ENCODE measurements at places on chromosomes 13 and 19.

DNA sequence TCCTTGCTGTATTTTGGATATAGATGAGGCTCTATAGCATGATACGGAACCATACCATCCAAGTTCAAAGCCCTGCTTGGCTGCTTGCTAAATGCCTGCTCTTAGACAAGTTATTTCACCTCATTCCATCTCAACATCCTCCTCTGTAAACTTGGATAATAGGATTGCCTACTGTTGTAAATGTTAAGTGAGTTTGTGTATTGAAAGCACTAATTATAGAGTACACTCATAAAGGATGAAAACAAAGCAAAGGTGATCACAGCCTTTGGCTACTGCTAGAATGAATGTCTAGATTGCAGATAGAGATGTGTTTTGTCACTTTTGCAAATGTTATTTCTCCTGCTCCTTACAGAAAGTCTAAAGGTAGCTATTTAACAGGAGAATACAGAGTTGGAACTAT, 34.3 kb upstream of the STARD13 start:
- no peak for DNase-seq

DNA sequence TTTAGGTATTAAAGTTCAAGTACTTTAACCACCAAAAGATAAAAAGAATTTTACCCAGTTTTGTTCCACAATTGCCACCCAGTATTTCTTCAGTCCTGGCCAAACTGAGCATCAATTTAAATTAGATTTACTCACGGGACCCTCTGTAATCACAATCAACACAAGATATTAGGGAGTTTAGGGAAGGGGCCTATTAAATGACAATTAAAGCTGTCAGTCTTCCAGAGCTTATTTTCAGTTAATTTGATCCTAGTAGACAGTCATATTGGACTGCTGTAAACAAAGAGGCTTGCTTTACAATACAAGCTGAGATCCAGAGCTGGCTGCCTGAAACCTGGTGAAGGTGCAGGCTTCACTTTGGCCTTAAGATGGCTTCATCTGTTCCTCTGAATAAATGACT, 321.2 kb upstream of the NBEA start:
- no peak for DNase-seq

GRCh38 chr13:110486061-110486715, 75.3 kb downstream of the RAB20 start:
- no peak for DNase-seq

GRCh38 chr19:12974301-12975220, 5.2 kb downstream of the DAND5 start:
- DNase-seq, result no peak

- no peak for DNase-seq
Observed at GRCh38 chr19:5016781-5017180, 47.9 kb downstream of the KDM4B start.

DNA sequence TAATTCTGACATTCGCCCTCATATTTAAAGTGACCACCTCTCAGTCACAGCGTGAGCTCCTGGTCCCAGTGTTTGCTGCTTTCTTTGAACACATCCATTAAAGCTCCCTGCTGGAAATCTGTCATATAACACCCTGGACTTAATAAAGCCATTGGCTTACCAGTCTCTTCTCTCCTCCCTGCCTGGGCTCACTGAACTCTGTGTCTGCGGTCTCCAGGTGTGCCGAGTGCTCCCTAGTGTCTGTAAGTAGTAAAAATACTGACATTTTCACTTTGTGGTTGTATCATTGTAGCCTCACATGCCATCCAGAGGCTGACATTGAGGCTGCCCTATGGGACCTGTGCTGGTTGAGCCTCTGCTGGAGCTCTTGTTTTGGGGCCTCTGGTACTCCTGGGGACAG, 2.6 kb upstream of the PSG11 start:
- no peak for DNase-seq

DNA sequence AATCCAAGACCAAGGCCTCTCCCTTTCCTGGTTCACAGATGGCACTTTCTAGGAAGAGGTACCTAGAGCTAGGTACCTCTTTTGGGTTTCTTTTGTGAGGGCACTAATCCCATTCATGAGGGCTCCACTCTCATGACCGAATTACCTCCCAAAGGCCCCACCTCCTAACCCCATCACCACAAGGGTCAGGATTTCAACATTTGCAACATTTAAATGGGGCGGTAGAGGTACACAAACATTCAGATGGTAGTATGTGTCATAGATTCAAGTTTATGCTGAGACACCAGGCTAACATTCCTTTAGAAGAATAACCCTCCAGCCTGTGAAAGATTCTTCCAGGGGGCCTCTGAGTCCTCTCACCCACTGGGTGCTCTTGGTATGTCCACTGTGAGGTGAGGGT, 116.3 kb downstream of the FOXO1 start:
- no peak for DNase-seq

GRCh38 chr13:38914070-38914469, 76.6 kb downstream of the STOML3 start:
- DNase-seq, result no peak

All from HTR-8/SVneo (cell line).